ENCODE measurements at places on chromosomes 5 and 9.

DNA sequence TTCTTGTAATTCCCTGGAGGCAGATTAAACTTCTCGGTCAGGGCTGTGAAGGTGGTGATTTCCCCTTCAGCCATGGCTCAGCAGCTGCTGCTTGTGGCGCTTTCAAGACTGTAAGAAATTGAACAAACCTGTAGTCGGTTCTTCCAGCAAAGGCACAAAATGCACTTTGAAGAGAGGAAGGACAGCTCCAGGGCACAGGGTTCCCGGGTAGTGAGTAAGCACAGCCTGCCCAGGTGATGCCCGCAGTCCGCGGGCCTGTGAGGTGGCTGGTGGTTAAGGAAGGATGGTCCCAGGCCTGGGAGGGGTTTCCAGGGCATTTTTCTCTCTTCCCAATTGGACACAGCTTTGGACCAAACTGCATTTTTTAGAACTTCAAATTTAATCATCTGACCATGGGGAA is 71.8 kb downstream of the FGF1 start:
- no peak for DNase-seq

DNA sequence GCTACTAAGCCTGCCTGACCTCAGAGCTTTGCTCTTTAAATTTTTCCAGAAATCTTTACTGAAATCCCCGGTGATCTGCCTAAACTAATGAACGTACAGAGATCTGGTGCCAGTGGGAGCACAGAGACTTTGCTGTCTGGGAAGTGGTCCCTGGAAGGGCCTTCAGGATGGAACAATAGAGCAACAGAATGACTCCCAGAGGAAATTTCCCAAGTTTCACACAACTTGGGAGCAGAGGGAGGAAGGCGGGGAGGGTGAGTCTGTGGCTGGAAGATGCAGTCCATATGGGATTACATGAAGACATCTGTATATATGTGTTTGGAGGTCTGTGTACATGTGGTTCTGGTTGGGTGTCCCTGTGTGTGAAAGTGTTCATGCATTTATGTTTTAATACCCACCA is 638.3 kb downstream of the CCDC171 start:
- DNase-seq = no peak

DNA sequence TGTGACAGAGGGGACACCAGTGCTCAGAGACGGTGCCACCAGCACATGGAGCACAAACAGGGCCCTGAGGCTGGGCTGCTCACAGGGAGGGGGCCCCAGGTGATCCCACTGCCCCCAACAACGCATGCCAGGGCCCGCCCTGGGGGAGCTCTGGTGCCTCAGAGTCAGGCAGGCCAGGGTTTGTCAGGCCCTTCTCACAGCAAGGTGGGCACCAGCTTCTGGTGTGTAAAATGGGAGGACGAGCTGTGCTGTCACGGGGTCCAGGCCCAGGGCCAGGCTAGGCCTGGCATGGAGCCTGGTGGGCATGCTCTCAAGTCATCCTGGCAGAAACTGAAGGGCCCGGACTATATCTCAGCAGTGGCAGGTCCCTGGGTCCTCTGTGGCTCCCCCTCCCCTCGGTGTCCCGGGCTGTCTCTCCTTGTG is 34.5 kb downstream of the PRRT1B start:
- no peak for DNase-seq

DNA sequence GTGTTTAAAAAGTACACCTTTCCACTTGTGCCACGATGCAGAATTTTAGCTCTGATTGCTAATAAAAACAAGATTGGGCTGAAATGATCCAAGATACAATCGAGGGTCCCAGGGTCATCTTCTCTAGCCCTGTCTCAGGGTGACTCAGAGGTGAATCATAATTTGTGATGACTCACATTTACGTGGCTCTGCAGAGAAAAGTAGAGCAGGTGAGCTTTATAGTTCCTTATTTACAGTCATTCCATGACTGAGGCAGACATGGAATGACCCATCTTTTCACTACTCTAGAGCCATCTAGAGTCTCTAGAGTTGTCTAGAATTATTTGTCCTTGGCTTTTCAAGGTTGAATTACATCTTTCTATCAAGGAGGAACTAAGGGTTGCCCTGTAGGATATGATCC is 155.2 kb downstream of the GAS1 start:
- no peak for DNase-seq

DNA sequence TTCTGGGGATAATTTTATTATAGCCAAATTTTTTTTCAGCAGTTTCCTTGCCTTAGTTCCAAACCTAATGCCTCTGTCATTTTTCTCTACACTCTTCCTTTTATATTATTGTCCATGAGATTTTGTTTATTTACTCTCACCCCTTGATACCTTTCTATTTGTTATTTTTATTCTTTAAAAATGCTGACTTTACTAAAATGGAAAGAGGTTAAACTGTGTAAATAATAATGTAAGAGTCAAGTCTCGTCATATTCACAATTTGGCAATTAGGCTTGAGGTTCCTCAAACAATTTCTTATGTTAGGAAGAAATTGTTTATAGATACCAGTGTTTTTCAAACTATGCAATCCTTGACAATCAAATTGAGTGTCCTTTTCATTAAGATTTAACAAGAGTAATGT is 428.6 kb upstream of the CDH9 start:
- no peak for DNase-seq

- DNase-seq = no peak
Measured at GRCh38 chr5:2262620-2263019, 379.9 kb upstream of the IRX4 start.
